PC-9 (cell line): ENCODE measurements at places on chromosomes 11 and 22. TPM values are rescaled to one million over a fixed set of nuclear protein-coding genes. Genes with fewer than 3 reads are reported as not detected.

Gene CDK2AP2
- 80.0 and 89.3 TPM in 2 replicates for total RNA-seq

Gene ZNF215
- total RNA-seq = 2.0 and 2.6 TPM in 2 replicates

Gene KRTAP5-1
- not detected in 2 replicates for total RNA-seq

DNA sequence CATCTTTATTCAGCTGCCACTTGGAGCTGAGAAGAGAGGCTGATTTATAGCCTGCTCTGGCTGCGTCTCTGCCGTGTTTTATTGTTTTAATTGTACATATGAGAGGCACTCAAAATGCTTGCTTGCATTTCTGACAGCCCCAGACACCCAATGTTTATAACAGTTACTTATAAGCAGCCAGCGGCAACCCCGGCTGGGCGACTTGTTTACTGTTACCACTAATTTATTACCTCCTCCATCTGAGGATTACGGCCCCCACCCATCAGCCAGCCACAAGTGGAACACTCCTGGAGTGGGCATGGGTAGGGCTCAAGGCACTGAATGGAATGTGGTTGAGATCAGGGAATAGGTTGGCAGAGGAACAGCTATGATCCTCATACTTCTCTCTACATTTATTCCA, 61.2 kb downstream of the CLPB start:
- H3K4me3 ChIP-seq = no peak overlapping the region
- no peak for DNase-seq
- no peaks in the 10 kb centered on the region for H3K36me3 ChIP-seq
- no peaks in the 10 kb centered on the region for H3K27me3 ChIP-seq

DNA sequence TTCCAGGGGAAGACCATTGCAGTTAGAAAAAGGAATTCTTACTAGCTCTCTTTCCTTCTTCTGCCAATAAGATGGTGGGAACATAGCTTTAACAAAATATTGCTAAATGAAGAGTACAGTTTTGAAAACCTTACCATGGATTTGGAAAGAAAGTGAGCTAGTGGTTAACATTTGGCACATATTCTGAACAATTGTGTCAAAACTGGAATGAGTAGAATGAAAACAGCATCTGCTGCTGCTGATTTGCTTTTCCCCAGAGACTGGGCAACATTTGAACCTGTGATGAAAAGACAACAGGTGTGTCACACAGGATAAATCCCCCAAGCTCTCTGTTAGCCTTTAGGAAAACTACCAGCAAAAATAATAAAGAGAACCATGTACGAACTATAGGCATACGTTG, 761.4 kb downstream of the KCNA4 start:
- no peak for DNase-seq
- H3K27ac ChIP-seq = no peak overlapping the region
- H3K27me3 ChIP-seq = no peaks in the 10 kb centered on the region
- H3K4me1 ChIP-seq = peaks cover 2% of the 10 kb centered on the region; the same call in 1 of the 2 replicates

- H3K4me3 ChIP-seq = no peak overlapping the region
- H3K27me3 ChIP-seq = no peaks in the 10 kb centered on the region
- no peaks in the 10 kb centered on the region for H3K4me1 ChIP-seq
- DNase-seq = no peak
- no peak overlapping the region for H3K27ac ChIP-seq
- no peaks in the 10 kb centered on the region for H3K36me3 ChIP-seq
Measured at GRCh38 chr22:28608546-28608945, 71.1 kb downstream of the TTC28 start.

DNA sequence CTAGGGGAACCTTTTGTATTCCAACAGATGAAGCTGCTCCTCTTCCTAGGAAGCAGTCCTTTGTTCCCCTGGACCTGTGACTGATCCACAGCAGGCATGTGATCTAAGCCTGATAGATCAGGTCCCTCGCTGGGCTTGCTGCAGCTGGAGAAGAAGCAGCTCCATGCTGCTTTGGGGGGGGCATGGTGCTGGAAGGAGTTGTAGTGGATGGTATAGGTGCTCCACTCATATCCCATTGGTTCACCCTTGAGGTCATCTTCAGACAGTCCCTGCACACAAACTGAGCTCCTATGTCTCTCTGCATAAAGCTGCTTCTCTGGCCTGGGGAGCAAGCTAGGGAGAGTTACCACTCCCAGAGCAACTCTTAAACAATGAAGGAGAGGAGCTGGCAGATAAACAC, 9.5 kb upstream of the RIC3 start:
- H3K27me3 ChIP-seq = peaks cover 15% of the 10 kb centered on the region; the same call in 1 of the 2 replicates
- H3K36me3 ChIP-seq = no peaks in the 10 kb centered on the region
- H3K27ac ChIP-seq = no peak overlapping the region
- H3K4me1 ChIP-seq = no peaks in the 10 kb centered on the region

DNA sequence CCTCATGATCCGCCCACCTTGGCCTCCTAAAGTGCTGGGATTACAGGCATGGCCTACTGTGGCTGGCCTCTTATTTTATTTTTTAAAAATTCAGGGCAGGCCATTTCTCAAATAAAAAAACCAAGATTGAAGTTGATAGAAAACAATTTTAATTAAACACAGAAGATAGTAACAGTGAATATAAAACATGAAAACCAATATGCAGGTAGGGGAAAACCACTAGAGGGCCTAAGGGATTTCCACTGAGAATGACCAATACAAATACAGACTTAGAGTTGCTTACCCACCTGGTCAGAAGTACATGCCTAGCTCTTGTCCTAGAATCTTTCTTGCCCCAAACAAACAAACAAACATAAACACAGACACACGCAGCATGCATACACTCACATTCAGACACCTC, 1.7 kb upstream of the RTCB start:
- no peaks in the 10 kb centered on the region for H3K36me3 ChIP-seq
- H3K4me1 ChIP-seq = peaks cover 17% of the 10 kb centered on the region
- H3K27ac ChIP-seq = no peak overlapping the region

- no peak overlapping the region for H3K4me3 ChIP-seq
- no peaks in the 10 kb centered on the region for H3K4me1 ChIP-seq
- no peak overlapping the region for H3K27ac ChIP-seq
- DNase-seq = no peak
- peaks cover 26% of the 10 kb centered on the region for H3K27me3 ChIP-seq
Measured at GRCh38 chr22:23122216-23122957, 19.4 kb downstream of the RSPH14 start.

GRCh38 chr22:36715647-36716046, 12.1 kb upstream of the CACNG2 start:
- peaks cover 95% of the 10 kb centered on the region for H3K27me3 ChIP-seq
- no peak for DNase-seq
- H3K4me1 ChIP-seq = no peaks in the 10 kb centered on the region
- H3K4me3 ChIP-seq = no peak overlapping the region

- no peak overlapping the region for H3K4me3 ChIP-seq
- no peak overlapping the region for H3K27ac ChIP-seq
- peaks cover 65% of the 10 kb centered on the region for H3K4me1 ChIP-seq
Measured at GRCh38 chr11:14413307-14414069, 54.5 kb upstream of the RRAS2 start.
